ENCODE measurements at places on chromosomes 5 and 9.

- DNase-seq, result peak; percentile 54
These were observed 547 bp downstream of the CLTA start for GRCh38 chr9:36191290-36191645.

- DNase-seq, result no peak
These were observed 79.6 kb downstream of the MYO10 start for GRCh38 chr5:16856531-16856930.

DNA sequence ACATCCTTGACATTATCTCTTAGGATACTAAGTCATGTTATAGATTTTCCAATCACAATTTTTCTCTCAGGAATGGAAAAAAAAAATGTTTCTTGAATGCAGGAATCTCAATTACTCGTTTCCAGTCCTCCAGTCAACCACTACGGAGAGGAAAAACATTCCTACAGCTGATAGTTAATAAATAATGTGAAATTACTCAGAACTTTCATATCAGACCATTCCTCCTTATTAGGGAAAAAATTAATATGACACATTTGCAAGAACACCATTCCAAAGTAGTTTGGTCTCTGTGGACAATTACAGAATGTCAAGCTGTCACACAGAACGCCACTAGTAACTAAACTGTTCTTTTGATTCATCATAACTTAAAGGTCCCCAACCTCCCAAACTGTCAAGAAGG, 31.5 kb downstream of the MED27 start:
- no peak for DNase-seq

- no peak for DNase-seq
These were observed 412.7 kb downstream of the EFNA5 start for GRCh38 chr5:107257885-107258520.

DNA sequence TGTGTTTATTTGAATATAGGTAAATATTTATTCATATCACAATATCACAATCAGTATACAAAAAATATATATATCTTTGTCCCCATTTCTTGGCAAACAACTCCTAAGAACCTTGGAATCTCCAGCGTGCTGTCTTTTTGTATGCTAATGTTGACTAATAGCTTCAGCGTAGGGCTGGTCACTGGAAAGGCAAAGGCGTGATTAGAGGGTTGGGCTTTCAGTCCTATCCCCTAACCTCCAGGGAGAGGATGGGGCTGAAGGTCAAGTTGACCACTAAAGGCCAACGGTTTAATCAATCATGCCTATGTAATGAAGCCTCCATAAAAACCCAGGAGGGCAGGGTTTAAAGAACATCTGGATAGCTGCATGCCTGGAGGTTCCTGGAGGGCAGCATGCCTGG, 79.6 kb upstream of the BNC2 start:
- DNase-seq, result peak; percentile 51

All from GM23338 (cell line).